ENCODE measurements at places on chromosomes 12 and 14.

- no peak for DNase-seq
Observed at GRCh38 chr14:20837831-20838230, 35.2 kb upstream of the RNASE1 start.

- no peak for DNase-seq
Observed at GRCh38 chr12:10207136-10207535, 5.5 kb upstream of the GABARAPL1 start.

GRCh38 chr12:127941332-127941731 is 325.6 kb upstream of the TMEM132C start:
- DNase-seq: no peak

DNA sequence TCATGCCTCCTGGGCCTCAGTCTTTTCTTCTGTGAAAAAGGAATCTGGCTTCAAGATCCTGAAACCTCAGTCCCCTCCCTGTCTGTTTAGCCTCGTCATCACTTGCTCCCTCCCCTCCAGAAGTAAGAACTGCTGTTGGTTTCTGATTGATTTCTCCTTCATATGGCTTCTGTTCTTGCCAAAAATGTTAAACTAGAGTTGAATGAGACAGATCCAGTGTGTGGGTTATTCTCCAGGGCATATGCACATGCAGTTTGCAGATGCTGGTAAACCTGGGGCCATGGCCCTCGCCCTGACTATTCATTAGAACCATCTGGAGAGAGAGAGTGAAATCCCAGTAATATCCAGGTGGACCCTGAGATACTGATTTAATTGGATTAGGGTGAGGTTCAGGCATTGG is 175.1 kb downstream of the TMEM132C start:
- no peak for DNase-seq

DNA sequence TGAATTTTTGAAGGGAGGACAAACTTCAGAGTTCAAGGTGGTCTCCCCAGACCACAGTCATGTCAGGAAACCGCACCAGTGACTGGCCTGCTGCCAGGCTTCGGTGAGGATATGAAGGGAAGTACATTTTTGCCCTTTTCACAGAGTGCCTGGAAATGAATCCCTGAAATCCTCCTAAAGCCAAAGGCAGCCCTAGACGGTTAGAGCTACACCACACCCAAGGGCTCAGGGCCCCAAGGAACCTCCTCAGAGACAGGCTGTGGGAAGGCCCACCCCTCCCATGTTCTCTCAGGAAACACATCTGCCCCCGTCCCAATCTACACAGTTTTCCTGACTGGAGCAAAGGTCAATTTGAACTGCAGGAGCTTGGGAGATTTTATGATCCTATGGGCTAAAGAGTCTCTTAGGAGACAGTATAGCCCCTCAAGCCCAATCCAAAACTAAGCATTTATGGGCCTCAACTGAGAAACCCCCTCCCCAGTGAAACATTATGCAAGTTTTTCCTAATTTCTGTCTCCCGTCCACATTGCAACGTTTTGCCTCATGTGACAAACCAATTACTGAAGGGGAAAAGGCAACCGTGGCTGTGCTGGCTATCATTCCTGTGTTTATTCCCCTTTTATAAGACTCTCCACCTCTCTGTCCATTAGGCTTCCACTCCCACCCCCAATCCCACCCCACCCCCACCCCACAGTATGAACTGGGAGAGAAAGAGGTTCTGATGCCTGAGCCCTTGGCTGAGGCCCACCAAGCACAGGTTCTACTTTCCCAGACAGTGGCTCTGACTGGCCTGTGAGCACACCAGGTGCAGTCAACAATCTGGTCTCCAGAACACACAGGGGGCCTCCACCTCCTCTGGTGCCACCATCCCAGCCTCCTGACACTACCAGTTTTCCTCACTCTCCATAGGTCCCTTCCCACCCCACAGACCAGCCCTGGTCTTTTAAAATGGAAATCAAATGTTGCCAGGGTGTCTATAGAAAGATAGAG is 9.6 kb upstream of the RNASE1 start:
- no peak for DNase-seq

DNA sequence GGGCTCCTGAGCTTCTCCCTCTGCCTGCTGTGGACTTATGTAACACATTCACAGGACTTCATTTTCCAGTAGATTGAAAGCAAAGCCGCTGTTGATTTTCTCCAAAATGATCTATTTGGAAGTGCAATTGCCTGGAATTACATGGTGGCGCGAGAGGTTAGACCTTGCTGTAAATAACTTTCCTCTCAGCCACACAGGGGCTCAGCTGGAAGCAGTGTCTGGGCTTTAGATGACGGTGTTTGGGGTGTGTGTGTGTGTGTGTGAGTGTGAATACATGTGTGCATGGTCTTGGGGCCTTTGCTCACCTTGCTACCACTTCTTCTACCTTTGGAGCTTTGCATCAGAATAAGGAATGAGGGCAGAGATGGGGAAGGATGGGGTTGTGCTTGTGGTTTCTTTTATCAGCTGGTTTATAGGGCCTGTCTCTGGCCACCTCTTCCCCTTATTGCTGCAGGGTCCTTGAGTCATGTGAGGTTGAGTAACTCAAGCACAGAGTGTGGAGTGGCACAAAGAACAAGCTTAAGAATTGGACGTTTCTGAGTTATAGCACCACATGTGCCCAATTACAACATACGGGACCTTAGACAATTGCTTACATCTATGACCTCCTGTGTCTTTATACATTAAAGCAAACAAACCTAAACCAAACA is 280.6 kb downstream of the NRXN3 start:
- DNase-seq: no peak

- no peak for DNase-seq
Observed at GRCh38 chr12:77571127-77571526, 259.6 kb upstream of the NAV3 start.

GRCh38 chr12:54042970-54043853 is 10.4 kb downstream of the HOXC5 start:
- DNase-seq: no peak

DNA sequence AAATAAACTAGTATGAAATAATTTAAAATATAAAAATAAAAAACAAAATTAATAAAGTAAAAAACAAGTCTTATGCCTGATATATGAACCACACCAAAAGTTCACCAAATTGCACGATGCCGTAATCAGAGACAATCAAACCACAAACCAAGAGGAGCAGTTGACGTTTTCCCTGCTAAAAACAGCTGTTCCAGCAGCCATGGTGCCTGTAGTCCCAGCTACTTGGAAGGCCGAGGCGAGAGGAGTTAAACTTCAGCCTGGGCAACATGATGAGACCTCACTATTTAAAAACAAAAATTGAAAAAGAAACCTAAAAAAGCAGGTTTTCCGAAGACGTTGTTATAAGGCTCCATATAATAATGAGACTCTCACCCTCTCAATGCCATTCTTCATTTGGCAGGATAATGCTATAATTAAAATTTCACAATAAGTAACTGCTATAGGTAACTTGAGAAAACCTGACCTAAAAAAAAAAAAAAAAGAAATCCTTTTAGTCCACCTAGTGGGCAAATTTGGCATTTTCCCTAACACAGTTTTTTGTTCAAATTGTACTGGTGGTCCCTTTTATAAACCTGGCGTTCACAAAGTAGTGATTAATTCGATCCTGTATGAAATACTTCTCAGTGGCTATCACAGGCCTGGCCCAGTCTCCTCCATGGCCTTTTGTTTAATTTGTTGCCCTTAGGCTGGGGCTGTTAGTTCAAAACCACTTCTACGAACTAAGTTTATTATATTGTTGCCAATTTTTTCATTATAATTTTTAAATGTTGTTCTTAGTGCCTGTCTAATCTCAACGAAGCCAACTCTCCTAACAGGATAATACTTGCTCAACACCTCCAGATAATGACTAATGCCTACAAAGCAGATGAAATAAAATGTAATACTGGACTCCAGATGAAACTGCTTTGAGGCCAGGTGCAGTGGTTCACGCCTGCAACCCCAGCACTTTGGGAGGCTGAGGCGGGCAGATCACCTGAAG is 62.1 kb downstream of the TNFAIP2 start:
- no peak for DNase-seq
